Psoas muscle (tissue), 8 donors: ENCODE measurements at places on chromosomes 2 and 18. TPM values are rescaled to one million over a fixed set of nuclear protein-coding genes. Genes with fewer than 3 reads are reported as not detected.

CRYGC gene
- not detected for polyA plus RNA-seq

PTGR3 gene
- polyA plus RNA-seq, result 23.6 TPM

ASB18 gene
- 0.04 TPM for polyA plus RNA-seq

TSPYL6 gene
- polyA plus RNA-seq, result not detected

ST8SIA3 gene
- polyA plus RNA-seq, result not detected

NTSR2 gene
- 0.35 TPM for polyA plus RNA-seq

REEP1 gene
- 4.8 TPM for polyA plus RNA-seq

LIMS3 gene
- polyA plus RNA-seq, result 5.6 TPM

TIGD1 gene
- 6.4 TPM for polyA plus RNA-seq

SERPINB13 gene
- not detected for polyA plus RNA-seq

REG3G gene
- polyA plus RNA-seq, result 0.23 TPM

SCN7A gene
- polyA plus RNA-seq, result 1.4 TPM

AQP12A gene
- not detected for polyA plus RNA-seq

CYP1B1 gene
- 1.1 TPM for polyA plus RNA-seq

AOX1 gene
- polyA plus RNA-seq, result 12.4 TPM

DNAH7 gene
- 0.04 TPM for polyA plus RNA-seq

SMC6 gene
- polyA plus RNA-seq, result 5.7 TPM

IL36RN gene
- polyA plus RNA-seq, result not detected

MOGAT1 gene
- not detected for polyA plus RNA-seq

HOXD9 gene
- polyA plus RNA-seq, result 1.7 TPM

GPR39 gene
- 0.08 TPM for polyA plus RNA-seq

CLIP4 gene
- polyA plus RNA-seq, result 89.2 TPM

MOCOS gene
- 0.79 TPM for polyA plus RNA-seq

BCL2 gene
- 4.1 TPM for polyA plus RNA-seq

ZBTB14 gene
- polyA plus RNA-seq, result 6.9 TPM

FOXD4L1 gene
- polyA plus RNA-seq, result 0.15 TPM

INPP5D gene
- 2.4 TPM for polyA plus RNA-seq

TBR1 gene
- 0.12 TPM for polyA plus RNA-seq

MTA3 gene
- polyA plus RNA-seq, result 9.1 TPM

IL37 gene
- polyA plus RNA-seq, result not detected

DARS1 gene
- polyA plus RNA-seq, result 81.2 TPM

ANKRD62 gene
- not detected for polyA plus RNA-seq

IL36B gene
- polyA plus RNA-seq, result not detected

KCNG3 gene
- not detected for polyA plus RNA-seq

MARCHF4 gene
- polyA plus RNA-seq, result not detected

PPP1R1C gene
- 0.18 TPM for polyA plus RNA-seq
